ENCODE measurements at places on chromosomes 1 and 21.

- DNase-seq, result no peak
Observed at GRCh38 chr1:31306278-31306677, 9.4 kb downstream of the ZCCHC17 start.

GRCh38 chr1:47201179-47201578 is 11.3 kb upstream of the PDZK1IP1 start:
- DNase-seq, result no peak

DNA sequence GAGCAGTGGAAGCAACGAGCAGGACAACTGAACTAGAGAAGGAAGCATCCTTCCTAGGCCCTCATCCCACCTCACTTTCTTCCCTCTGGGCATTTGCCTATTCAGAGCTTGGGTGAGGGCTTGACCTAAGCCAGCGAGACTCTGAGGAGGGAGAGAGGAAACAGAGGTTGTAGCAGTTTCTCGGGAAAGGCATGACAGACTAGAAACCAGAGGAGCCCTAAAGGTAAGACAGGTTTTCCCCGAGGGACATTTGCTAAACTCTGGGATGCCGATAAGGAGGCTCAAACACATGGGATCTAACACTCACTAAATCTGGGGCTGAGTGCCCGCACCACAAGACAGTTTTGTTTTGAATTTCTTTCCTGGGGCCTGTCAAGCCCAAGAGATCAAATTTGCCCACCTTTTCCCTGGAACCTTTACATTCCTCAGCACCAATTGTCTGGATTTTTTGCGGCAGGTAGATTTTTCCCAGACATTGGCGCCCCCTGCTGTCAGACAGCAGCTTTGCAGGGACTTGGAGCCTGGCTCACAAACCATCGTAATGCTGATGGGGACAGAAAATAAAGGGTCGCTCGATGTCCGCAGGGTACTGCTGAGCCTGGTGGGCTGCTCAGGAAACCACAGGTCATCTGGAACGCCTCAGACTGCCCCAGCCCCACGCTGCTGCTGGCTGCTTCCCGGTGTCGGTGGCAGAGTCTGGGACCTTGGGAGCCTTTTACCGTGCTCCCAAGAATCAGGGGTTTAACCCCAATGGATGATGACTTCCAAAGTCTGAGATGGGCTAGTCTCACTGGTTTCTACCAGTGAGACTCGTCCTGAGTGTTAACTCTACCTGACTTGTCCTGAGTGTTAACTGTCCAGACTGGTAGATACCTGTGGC is 23.4 kb upstream of the TSPAN2 start:
- DNase-seq, result peak; percentile 11

DNA sequence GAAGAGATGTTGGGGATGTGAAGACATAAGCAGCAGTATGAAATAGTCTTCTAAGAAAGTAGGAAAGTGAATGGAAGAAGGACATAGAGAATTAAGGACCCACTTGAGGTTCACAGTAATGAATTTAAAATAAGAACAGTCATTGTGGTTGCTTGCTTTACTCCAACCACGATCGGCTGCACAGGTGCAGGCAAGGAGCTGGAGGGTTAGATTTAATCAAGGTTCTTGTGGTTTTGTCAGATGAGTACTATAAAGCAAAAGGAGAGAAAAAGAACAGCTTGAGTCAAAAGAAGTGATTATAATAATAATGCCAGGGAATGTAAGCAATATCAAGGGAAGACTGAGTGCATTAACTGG is 46.1 kb upstream of the RBM34 start:
- no peak for DNase-seq

- no peak for DNase-seq
Observed at GRCh38 chr1:91693557-91693956, 192.4 kb downstream of the TGFBR3 start.

DNA sequence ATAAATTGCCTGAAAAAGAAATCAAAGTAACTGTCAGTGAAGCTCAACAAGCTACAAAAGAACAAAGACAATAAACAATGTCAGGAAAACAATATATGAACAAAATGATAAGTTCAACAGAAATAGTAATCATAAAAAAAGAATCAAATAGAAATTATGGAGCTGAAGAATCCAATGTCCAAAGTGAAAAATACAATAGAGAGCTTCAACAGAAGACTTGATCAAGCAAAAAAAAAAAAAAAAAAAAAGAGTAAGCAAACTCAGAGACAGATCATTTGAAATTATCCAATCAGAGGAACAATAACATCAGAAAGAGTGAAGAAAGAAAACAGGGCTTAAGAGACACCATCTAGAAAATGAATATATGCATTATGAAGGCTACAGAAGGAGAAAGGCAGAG is 251.4 kb upstream of the SAMSN1 start:
- no peak for DNase-seq

- no peak for DNase-seq
Observed at GRCh38 chr21:32350981-32351380, 41.8 kb downstream of the URB1 start.

DNA sequence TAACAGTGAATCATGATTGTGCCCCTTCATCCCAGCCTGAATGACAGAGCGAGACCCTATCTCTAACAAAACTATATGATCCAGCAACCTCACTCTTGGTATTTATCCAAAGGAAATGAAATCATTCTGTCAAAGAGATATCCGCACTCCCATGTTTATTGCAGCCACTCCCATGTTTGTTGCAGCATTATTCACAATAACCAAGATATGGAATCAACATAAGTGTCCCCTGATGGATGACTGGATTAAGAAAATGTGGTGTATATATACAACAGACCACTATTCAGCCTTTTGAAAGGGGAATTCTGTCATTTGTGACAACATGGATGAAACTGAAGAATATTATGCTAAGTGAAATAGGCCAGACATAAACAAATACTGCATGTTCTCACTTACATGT is 44.4 kb downstream of the TRMT1L start:
- DNase-seq, result no peak

DNA sequence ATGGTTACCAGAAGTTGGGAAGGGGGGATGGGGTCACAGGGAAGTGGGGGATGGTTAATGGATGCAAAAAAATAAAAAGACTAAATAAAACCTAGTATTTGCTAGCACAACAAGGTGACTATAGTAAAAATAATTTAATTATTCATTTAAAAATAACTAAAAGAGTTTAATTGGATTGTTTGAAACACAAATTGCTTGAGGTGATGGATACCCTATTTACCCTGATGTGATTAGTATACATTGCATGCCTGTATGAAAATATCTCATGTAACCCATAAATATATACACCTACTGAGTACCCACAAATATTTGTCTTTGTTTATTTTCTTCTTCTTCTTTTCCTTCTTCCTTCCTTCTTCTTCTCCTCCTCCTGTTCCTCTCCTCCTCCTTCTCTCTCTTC is 57.8 kb upstream of the MACF1 start:
- no peak for DNase-seq

All from SK-N-DZ (cell line).